ENCODE measurements at places on chromosomes 16 and 17.

GRCh38 chr16:9874219-9874618 is 308.0 kb downstream of the GRIN2A start:
- no peak for DNase-seq

DNA sequence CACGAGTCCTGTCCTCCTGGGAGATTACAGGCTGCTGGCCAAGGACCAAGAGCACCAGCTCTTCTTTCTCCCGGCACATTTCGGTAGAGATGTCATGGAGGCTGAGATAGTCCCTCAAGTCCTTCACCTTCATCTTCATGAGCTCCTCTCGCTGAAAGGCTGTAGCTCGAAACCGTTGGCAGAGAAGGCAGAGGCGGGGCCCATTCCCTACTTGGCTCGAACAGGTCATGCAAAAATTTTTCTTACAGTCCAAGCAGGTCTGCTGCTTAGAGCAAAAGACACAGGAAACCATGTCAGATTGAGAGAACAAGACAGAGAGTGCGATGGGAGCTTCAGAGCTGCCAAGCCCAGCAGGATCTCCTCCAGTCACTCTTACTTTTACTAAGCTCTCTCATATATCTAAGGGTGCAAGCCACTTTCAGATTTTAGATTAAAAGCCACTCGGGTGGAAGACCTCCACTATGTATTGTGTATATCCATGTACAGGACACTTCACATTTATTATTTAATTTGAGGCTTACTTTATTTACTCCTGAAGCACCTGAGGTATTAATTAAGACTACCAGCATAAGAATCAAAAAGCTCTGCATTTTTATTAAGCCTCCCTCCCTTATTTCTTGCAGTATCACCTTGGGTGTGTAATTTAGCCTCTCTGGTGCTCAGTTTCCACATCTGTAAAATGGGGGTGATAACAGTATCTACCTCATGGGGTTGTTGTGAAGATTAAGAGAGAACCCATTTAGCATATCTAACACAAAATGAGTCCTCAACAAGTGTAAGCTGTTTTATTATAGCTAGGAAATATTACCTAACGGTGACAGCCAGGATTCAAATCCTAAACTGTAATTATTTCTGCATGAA is 41.4 kb downstream of the LIG3 start:
- DNase-seq = no peak

GRCh38 chr16:70438585-70438968 is 323 bp downstream of the ST3GAL2 start:
- no peak for DNase-seq

DNA sequence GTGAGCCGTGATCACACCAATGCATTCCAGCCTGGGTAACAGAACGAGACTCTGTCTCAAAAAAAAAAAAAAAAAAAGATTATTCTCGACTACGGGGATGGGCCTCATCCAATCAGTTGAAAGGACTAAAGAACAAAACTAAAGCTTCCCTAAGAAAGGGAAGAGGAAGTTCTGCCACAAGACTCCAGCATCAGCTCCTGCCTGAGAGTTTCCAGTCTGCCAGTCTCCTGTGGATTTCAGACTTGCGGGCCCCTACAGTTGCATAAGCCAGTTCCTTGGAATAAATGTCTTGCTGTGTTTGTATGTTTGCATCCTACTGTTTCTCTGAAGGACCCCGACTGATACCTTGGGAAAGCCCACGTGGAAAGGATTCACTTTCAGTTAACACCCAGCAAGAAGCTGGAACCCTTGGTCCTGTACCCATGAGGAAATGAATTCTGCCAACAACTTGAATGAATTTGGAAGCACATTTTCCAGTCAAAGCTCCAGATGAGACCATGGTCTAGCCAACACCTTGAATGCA is 26.3 kb upstream of the FZD2 start:
- no peak for DNase-seq

GRCh38 chr17:8339540-8339939 is at the start of gene ODF4:
Gene ODF4, plus strand, starts transcription at chr17:8339840. Its CDS starts 212 bp downstream, at chr17:8340052.
- no peak for DNase-seq

DNA sequence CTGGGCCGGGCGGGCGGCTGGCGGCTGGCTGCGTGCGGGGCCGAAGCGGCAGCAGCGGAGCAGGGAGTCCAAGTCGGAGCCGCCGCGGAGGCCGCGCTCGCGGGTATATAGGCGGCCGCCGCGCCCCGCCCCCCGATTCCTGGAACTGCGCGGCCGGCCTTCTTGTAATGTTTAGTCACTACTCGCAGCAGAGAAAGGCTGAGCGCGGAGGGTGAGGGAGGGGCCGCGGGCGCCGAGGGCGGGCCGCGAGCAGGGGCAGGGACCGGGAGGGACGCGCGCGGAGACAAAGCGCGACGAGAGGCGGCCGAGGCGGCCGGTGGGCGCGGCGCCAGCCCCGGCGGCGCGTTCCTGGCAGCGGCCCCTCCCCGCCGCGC is at the start of gene SOCS3:
TSS of gene SOCS3 (minus strand) at position 81 of the 374 bp plus-strand sequence. CDS start 982 bp downstream, outside the sequence.
- peak; percentile 86 for DNase-seq

- no peak for DNase-seq
Measured at GRCh38 chr17:48840441-48840840, 9.6 kb downstream of the CALCOCO2 start.

GRCh38 chr16:56477096-56477878 is 25.9 kb downstream of the OGFOD1 start:
- no peak for DNase-seq

- DNase-seq = no peak
Measured at GRCh38 chr17:31492206-31492605, 100.7 kb downstream of the RAB11FIP4 start.

DNA sequence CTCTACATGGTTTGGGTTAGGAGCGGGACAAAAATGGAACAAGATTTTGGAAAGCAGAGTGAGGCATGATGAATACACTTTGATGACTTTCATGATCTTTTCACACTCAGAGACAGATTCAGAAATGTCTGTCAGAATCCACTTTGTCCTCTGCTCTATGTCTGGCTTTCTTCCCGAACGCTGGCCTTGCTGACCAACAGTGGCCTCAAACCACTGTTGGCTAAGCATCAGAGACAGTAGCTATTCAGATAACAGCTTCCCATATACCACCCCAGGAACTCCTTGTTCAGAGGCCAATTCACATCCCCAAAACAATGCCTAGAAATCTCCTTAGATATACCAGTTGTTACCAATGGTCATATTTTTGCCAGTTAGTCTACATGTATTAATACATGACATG is 40.9 kb downstream of the FBXL20 start:
- peak; percentile 78 for DNase-seq

DNA sequence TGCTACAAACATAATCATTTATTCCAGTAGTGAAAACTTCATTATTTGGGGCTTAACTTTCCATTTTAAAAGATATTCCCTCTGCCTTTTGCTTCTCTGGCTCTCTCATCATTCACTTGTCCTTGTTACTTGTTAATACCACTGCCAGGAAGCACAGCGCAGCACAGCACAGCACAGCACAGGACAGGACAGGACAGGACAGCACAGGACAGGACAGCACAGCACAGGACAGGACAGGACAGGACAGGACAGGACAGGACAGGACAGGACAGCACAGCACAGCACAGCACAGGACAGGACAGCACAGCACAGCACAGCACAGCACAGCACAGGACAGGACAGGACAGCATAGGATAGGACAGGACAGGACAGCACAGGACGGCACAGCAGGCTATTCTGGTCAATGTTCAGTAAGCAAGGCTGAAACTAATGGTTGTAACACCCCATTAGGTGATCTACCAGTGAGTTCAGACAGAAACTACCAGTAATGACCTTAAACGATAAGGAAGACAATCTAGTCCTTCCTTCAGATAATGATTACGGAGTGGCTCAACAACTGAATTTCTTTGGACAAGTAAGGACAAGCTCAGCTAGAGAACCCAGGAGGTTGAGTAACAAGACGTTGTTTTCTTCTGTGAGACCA is 31.9 kb downstream of the COG1 start:
- no peak for DNase-seq

DNA sequence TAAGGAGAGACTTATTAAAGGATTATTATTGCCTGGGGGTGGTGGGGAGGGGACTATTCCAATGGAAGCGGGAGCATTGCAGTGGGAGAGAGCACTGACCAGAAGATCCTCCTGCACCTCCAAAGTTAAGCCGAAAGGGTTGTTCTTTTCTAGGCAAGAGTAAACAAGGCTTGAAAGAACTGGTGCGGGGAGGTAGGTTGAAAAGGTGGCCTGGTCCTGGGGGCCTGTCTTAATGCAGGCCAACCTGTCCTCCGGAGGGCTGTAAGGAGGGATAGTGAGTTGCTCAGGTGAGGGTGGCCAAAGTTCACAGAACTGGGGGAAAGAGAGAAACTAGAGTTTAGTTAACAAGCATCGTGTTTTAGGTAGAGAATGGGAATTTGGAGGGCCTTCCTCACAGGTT is 65.3 kb downstream of the RAB11FIP4 start:
- DNase-seq = no peak

DNA sequence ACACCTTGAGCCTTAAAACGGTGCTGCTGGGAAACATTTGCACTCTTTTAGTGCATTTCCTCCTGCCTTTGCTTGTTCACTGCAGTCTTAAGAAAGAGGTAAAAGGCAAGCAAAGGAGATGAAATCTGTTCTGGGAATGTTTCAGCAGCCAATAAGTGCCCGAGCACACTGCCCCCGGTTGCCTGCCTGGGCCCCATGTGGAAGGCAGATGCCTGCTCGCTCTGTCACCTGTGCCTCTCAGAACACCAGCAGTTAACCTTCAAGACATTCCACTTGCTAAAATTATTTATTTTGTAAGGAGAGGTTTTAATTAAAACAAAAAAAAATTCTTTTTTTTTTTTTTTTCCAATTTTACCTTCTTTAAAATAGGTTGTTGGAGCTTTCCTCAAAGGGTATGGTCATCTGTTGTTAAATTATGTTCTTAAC is 4.4 kb downstream of the SOX9 start:
- DNase-seq = no peak

DNA sequence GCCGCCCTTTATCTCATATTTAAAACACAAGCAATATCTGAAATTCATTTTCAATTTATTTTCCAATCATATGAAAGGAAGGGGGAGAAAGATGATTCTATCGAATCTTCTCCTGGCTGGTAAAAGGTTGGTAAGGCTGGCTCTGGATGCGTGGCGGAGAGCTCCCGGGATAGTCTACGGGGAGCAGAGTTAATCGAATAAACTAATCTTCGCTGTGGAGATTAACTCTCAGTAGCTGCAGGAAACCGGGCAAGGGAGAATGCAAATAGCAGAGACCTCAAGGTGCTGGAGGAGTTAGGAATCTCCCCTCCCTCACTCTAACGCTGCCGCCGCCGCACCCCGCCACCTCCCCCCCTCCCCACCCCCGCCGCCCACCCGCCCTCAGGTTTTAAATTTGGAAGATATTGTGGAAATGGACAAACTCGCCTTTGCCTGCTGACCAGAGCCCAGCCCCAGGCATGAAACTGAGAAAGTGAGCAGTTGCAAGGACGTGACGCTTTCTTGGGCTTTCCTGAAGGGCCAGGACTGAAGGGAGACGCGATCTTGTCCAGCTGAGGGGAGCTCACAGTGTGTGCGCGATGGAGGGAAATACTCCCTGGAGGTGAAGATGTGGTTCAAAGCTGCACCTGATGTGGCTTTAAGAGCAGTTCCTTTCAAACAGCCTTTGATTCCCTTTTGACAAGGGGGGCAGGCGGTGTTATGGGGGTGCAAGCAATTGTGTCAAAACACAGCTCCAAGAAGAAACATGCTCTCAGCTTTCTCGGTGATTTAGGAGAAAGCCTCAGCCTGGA is 308.2 kb upstream of the IRX3 start:
- DNase-seq = no peak

DNA sequence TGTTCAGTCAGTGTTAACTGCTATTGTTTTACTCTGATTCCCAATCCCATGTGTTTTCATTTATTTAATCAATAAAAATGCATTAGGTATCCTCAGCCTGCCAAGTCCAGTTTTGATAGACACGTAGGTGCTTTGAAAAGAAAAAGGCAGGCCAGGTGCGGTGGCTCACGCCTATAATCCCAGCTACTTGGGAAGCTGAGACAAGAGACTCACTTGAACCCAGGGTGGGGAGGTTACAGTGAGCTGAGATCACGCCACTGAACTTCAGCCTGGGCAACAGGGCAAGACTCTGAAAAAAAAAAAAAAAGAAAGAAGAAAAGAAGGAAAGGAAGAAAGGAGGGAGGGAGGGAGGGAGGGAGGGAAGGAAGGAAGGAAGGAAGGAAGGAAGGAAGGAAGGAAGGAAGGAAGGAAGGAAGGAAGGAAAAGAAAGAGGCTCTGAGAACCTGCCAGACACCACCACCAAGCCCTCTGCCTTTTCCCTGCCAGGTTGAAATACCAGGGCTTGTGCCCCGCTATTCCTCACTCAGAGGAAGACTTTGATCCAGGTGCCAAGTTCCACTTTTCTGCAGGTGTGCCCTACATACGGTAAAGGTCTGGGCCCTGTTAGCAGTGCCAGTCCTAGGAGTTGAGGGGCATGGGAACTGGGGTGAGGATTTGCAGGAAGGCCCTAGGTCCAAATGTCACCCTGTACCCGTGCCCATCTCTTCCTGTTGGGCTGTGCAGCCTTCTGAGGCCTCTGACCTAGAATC is 10.1 kb upstream of the KCNH6 start:
- no peak for DNase-seq

DNA sequence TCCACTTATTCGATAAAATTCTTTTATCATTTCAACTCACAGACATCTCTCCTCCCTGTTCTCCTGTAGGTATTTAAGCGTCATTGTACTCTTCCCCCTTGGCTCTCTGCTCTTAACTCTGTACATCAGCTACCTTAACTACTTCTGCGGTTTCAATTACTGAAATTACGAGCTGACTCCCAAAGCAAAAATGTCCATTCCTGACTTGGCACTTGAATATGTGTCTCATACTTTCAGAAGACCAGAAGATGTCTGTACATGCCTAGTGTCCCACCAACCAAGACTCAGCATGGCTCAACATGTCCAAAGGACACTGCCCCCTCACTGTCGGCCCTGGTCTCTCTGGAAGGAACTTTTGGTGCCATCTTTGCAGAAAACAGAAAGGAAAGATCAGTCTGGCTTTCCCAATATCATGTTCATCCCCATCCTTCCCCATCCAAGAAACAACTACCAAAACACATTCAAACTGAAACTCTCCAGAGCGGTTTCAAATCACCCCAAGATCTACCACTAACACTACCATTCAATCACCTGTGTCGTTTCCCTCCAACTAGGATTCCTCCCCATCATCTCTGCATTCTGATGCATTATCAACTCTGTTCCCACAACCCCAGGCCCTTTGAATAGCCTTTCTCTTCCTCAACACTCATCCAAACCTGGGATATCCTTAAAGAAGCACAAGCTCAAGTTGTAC is 74.9 kb downstream of the ZFHX3 start:
- no peak for DNase-seq

GRCh38 chr17:47427985-47428384 is 102.9 kb upstream of the NPEPPS start:
- DNase-seq = no peak

- no peak for DNase-seq
Measured at GRCh38 chr17:68600931-68601564, at the start of gene FAM20A. Gene FAM20A, minus strand, starts transcription at chr17:68601367. Its CDS starts 701 bp downstream, at chr17:68600666.

GRCh38 chr16:53094013-53094630 is 39.3 kb downstream of the CHD9 start:
- DNase-seq = peak; percentile 51

GRCh38 chr16:81376880-81377279 is 62.1 kb downstream of the GAN start:
- no peak for DNase-seq

- DNase-seq = no peak
Measured at GRCh38 chr16:51497541-51498211, 346.6 kb upstream of the SALL1 start.

- no peak for DNase-seq
Measured at GRCh38 chr17:78826421-78826820, 14.2 kb downstream of the USP36 start.

- DNase-seq = no peak
Measured at GRCh38 chr16:15055141-15056053, 477 bp downstream of the NTAN1 start.

GRCh38 chr16:48818257-48818656 is 208.3 kb upstream of the N4BP1 start:
- DNase-seq = no peak
